Subcutaneous preadipocyte (primary cell): ENCODE measurements at places on chromosomes 1 and 21. TPM values are rescaled to one million over a fixed set of nuclear protein-coding genes. Genes with fewer than 3 reads are reported as not detected.

Gene SGIP1
- 6.8 and 8.8 TPM in 2 replicates for total RNA-seq

Gene BLACAT1
- total RNA-seq = under 0.01 TPM in 1 of 2 replicates, not detected in the other

Gene SLC45A3
- 0.37 and 0.78 TPM in 2 replicates for total RNA-seq

Gene FAM72B
- 1.8 and 5.3 TPM in 2 replicates for total RNA-seq

Gene LCE1E
- total RNA-seq = 0.37 TPM in 1 of 2 replicates, not detected in the other

Gene VSIG8
- total RNA-seq = not detected in 2 replicates

Gene ARV1
- 10.4 and 17.6 TPM in 2 replicates for total RNA-seq
